Stomach (tissue), 19 donors: ENCODE measurements at places on chromosomes 11 and 22. TPM values are rescaled to one million over a fixed set of nuclear protein-coding genes. Genes with fewer than 3 reads are reported as not detected.

- H3K27me3 ChIP-seq = no peaks in the 10 kb centered on the region
- no peak overlapping the region for H3K27ac ChIP-seq
- DNase-seq = no peak
Observed at GRCh38 chr11:83027794-83028193, 43.9 kb downstream of the RAB30 start.

DNA sequence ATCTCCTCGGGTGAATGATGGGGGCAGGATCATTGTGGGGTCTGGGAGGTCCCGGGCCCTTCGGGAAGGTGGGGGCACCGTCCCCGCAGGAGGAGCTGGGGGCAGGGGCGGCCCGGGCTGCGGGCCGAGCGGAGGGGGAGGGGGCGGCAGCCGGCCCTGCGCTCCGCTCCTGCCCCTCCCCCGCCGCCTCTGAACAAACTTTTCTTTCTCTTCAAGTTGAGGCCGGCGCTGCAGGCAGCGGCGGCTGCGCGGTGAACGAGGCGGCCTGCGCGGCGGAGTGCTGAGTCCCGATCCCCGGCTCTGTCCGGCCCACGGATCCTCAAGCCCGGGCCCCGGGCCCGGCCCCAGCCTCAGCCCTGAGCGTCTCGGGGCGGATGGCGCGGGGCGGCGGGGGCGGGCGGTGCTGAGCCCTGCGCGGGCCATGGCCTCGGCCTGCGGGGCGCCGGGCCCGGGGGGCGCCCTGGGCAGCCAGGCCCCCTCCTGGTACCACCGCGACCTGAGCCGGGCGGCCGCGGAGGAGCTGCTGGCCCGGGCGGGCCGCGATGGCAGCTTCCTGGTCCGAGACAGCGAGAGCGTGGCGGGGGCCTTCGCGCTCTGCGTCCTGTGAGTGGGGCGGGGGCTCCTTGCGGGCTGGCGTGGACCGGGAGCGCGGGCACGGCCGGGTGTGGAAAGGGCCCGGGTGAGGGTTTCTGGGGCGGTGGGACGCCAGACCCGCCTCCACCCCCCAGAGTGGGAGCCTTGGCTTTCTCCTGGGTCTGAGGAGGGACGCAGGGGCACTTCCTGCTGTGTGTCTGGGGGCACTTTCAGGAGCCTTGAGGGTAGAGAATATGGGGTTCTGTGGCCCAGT lies at the start of gene INPPL1:
Gene INPPL1 (plus strand): TSS at position 204 of the 847 bp plus-strand sequence. CDS start 218 bp downstream, at position 422.
- H3K4me1 ChIP-seq = peaks cover 37% of the 10 kb centered on the region
- H3K27ac ChIP-seq = peak within 1 kb of the TSS; percentile 97
- H3K27me3 ChIP-seq = no peaks in the 10 kb centered on the region
- H3K36me3 ChIP-seq = peaks cover 22% of the 10 kb centered on the region
- peak; percentile 58 for DNase-seq

DNA sequence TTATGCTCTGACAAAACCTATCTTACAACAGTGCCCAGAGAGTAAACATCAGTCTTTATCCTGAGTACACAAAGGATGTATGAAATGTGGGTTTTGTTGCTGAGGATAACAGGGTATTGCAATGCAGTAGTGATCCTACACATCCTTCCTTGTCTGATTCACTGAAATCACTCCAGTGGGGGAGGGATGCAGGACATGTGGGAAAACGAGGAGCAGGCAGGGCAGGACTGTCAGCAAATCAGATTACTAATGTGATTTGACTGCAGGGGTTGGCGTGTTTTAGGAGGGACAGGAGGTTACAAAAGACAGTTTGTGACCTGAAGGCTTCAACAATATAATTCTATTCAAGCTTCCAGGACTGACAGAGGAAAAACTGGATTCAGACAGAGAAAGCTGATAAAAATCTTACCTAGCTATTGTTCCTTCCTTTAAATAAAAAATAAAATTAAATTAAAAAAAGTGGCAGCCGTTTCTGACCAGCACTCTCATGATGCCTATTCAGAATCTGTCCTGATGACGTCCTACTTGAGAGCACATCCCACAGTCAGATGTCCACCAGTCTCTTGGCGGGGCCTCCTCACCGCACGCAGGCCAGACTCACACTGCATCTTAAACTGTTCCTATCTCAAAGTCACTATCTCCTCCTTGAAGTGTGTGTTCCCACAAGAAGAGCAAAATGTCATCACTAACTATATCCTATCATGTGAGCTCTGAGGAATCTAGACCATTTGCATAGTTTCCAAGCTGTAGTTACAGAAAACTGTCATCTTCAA lies 50.6 kb upstream of the MN1 start:
- no peak overlapping the region for H3K27ac ChIP-seq
- no peak for DNase-seq
- H3K36me3 ChIP-seq = peaks cover 69% of the 10 kb centered on the region
- H3K27me3 ChIP-seq = no peaks in the 10 kb centered on the region
- no peak overlapping the region for H3K4me3 ChIP-seq

DNA sequence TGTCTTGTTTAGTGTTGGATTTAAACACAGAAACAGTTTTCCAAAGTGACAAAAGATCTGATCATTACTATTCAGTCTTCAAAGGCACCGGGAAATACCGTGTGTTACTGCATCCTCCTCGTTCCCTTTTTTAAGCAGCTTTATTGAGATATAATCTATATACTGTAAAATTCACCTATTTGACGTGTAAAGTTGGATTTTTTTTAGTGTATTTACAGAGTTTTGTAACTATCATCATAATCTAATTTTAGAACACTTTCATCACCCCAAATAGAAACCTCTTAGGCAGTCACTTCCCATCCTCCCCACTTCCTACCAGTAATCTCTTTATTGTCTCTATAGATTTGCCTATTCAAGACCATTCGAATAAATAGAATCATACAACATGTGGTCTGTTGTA lies 1.4 kb downstream of the ANO5 start:
- no peaks in the 10 kb centered on the region for H3K36me3 ChIP-seq
- no peak for DNase-seq
- peak overlapping the region; percentile 86 for H3K27ac ChIP-seq
- H3K27me3 ChIP-seq = no peaks in the 10 kb centered on the region
- no peak overlapping the region for H3K4me3 ChIP-seq

- no peak for DNase-seq
- peak overlapping the region; percentile 26 for H3K27ac ChIP-seq
- H3K4me1 ChIP-seq = peaks cover 6% of the 10 kb centered on the region
- no peak overlapping the region for H3K4me3 ChIP-seq
- peaks cover 11% of the 10 kb centered on the region for H3K36me3 ChIP-seq
Observed at GRCh38 chr11:61460986-61461385, 31.1 kb downstream of the SDHAF2 start.

Gene PHOX2A
- not detected for total RNA-seq

Gene ST14
- total RNA-seq = 43.9 TPM

DNA sequence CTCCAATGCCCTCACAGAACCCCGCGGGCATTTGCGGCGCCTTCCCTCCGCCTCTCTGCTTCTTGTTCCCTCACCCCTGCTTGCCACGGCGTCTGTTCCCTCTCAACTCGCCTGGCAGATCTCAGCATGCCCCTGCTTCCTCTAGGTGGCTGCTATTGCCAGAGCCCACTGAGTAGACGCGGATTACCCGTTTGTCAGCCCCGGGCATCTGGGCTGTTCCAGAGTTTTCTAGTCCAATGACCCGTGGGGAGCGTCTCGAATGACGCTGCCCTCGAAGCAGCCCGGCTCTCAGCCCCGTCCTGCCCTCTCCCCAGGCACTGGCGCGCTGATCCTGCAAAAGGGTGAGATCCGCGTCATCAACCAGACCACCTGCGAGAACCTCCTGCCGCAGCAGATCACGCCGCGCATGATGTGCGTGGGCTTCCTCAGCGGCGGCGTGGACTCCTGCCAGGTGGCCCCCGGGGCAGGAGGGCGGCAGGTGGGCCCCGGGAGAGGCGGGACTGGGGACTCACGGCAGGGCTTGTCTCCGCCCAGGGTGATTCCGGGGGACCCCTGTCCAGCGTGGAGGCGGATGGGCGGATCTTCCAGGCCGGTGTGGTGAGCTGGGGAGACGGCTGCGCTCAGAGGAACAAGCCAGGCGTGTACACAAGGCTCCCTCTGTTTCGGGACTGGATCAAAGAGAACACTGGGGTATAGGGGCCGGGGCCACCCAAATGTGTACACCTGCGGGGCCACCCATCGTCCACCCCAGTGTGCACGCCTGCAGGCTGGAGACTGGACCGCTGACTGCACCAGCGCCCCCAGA lies 49.7 kb downstream of the ST14 start:
- DNase-seq = peak; percentile 24
- peak overlapping the region; percentile 69 for H3K27ac ChIP-seq
- no peaks in the 10 kb centered on the region for H3K36me3 ChIP-seq

GRCh38 chr22:17767233-17768065 lies 6.8 kb downstream of the BID start:
- H3K4me3 ChIP-seq = no peak overlapping the region
- no peak for DNase-seq
- no peaks in the 10 kb centered on the region for H3K4me1 ChIP-seq
- H3K27me3 ChIP-seq = no peaks in the 10 kb centered on the region
- no peaks in the 10 kb centered on the region for H3K36me3 ChIP-seq

DNA sequence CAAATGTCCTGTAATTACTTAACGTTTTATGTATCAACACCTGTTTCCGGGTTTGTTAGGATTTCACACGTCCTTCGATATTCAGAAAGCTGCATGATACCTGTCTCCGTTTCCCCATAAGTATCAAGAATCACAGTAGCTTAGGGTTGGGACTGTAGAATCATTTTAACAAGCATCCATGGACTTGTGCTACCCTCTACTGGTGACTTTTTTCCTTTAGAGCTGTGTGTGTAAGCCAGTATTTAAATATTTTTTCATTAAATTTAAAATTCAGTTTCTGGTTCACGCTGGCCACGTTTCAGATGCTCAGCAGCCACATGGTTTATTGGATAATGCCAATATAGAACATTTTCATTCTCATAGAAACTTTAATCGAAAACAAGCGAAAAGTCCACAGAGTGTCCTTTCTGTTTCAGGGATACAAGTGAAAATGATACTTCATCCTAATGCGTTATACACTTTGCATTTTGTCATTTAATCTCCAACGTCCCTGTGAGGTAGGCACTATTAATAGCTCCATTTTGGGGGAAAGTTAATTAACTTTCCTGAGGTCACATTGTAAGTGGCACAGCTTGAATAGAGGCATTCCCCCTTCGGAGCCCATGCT lies 61.5 kb upstream of the SLC25A18 start:
- no peaks in the 10 kb centered on the region for H3K36me3 ChIP-seq
- H3K27me3 ChIP-seq = no peaks in the 10 kb centered on the region
- no peaks in the 10 kb centered on the region for H3K4me1 ChIP-seq
- DNase-seq = peak; percentile 88
- no peak overlapping the region for H3K27ac ChIP-seq

GRCh38 chr11:72253392-72253791 lies 9.4 kb upstream of the PHOX2A start:
- H3K27me3 ChIP-seq = no peaks in the 10 kb centered on the region
- H3K4me1 ChIP-seq = no peaks in the 10 kb centered on the region
- no peak for DNase-seq

- no peak overlapping the region for H3K27ac ChIP-seq
- H3K4me3 ChIP-seq = no peak overlapping the region
- no peaks in the 10 kb centered on the region for H3K4me1 ChIP-seq
- H3K27me3 ChIP-seq = no peaks in the 10 kb centered on the region
- peak; percentile 37 for DNase-seq
Observed at GRCh38 chr11:130580891-130581492, 132.5 kb downstream of the ADAMTS15 start.

DNA sequence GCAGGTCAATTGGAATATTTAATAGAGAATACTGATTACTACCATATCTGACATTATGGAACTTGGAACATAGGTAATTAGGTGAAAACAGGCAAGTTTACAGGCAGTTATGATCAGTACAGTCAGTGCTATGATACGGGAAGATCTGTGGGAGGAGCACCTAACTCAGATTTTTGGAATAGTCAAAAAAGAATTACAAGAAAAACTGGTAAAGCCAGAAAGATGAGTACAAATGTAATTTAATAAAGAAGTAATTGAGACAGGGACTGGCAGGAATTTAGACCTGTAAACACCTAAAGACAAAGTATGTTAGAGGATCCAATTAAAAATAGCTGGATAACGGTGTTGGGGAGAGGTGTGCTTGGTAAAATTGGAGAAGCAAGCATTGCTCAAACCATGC lies 206.5 kb upstream of the ANO5 start:
- no peaks in the 10 kb centered on the region for H3K27me3 ChIP-seq
- H3K4me3 ChIP-seq = no peak overlapping the region
- H3K36me3 ChIP-seq = no peaks in the 10 kb centered on the region
- no peak overlapping the region for H3K27ac ChIP-seq
- H3K4me1 ChIP-seq = no peaks in the 10 kb centered on the region
- DNase-seq = no peak

Gene OR2AT4
- total RNA-seq = not detected

GRCh38 chr22:37363261-37363992 lies 63.9 kb downstream of the ELFN2 start:
- no peak overlapping the region for H3K27ac ChIP-seq
- H3K4me3 ChIP-seq = no peak overlapping the region
- DNase-seq = no peak
- no peaks in the 10 kb centered on the region for H3K4me1 ChIP-seq
- no peaks in the 10 kb centered on the region for H3K27me3 ChIP-seq
- no peaks in the 10 kb centered on the region for H3K36me3 ChIP-seq
